ENCODE measurements at places on chromosomes 7 and 10. TPM values are rescaled to one million over a fixed set of nuclear protein-coding genes. Genes with fewer than 3 reads are reported as not detected.

SEMA3C gene
- not detected for total RNA-seq

CPA4 gene
- total RNA-seq: not detected

PSMA2 gene
- total RNA-seq: 187 TPM

SRRM3 gene
- total RNA-seq: not detected

ABCA13 gene
- not detected for total RNA-seq

SFTPA2 gene
- total RNA-seq: not detected

C10orf105 gene
- 0.32 TPM for total RNA-seq

ZNF804B gene
- total RNA-seq: not detected

IFIT1B gene
- total RNA-seq: not detected

ZSCAN25 gene
- 32.9 TPM for total RNA-seq

GIMAP6 gene
- total RNA-seq: 38.7 TPM

DNA sequence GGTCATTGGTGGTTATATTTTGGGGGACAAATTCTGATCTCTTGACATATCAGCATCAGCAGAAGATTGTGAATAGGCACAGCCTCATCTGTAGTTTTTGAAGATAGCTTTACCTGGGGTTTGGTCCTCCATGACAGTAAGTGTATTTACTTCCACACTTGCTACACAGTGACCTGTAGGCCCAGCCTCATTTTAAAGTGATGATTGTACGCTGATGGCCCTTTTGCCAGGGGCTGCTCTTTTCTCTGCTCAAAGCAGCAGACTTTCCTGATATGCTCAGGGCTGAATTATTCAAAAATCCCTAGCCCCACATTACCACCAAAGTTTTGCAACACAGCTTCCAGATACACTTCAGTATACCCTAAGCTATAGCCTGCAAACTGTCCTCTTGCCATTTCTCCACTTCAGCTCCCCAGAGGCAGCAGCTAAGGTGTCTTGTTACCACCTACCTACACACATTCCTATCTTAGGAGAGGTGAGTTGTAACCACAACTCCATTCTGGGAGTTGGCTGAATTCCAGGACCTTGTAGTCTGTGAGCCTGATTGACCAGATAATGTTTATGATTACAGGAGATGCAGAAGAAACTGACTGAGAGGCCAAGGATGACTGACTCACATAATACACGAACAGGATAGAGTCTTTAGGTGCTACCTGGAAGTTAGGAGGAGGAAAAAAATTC, 6.0 kb downstream of the ASB4 start:
- H3K4me3 ChIP-seq: no peak overlapping the region
- no peaks in the 10 kb centered on the region for H3K36me3 ChIP-seq
- no peak for DNase-seq

GRCh38 chr10:93799155-93799708, 41.5 kb downstream of the LGI1 start:
- H3K36me3 ChIP-seq: no peaks in the 10 kb centered on the region
- DNase-seq: no peak
- H3K4me1 ChIP-seq: no peaks in the 10 kb centered on the region

GRCh38 chr7:28666154-28666553, 253.8 kb downstream of the CREB5 start:
- no peak overlapping the region for H3K27ac ChIP-seq
- no peak overlapping the region for H3K4me3 ChIP-seq
- H3K36me3 ChIP-seq: no peaks in the 10 kb centered on the region
- DNase-seq: no peak
- H3K27me3 ChIP-seq: peaks cover 11% of the 10 kb centered on the region
- H3K4me1 ChIP-seq: no peaks in the 10 kb centered on the region

- H3K27me3 ChIP-seq: no peaks in the 10 kb centered on the region
- H3K4me1 ChIP-seq: no peaks in the 10 kb centered on the region
- H3K36me3 ChIP-seq: no peaks in the 10 kb centered on the region
- no peak overlapping the region for H3K27ac ChIP-seq
- H3K4me3 ChIP-seq: no peak overlapping the region
- no peak for DNase-seq
These were observed 135.9 kb downstream of the PCDH15 start for GRCh38 chr10:54665095-54665494.

- no peak for DNase-seq
- peaks cover 5% of the 10 kb centered on the region for H3K27me3 ChIP-seq
- H3K4me1 ChIP-seq: no peaks in the 10 kb centered on the region
- H3K4me3 ChIP-seq: no peak overlapping the region
- no peaks in the 10 kb centered on the region for H3K36me3 ChIP-seq
- H3K27ac ChIP-seq: no peak overlapping the region
These were observed 38.4 kb upstream of the ENO4 start for GRCh38 chr10:116810895-116811294.

DNA sequence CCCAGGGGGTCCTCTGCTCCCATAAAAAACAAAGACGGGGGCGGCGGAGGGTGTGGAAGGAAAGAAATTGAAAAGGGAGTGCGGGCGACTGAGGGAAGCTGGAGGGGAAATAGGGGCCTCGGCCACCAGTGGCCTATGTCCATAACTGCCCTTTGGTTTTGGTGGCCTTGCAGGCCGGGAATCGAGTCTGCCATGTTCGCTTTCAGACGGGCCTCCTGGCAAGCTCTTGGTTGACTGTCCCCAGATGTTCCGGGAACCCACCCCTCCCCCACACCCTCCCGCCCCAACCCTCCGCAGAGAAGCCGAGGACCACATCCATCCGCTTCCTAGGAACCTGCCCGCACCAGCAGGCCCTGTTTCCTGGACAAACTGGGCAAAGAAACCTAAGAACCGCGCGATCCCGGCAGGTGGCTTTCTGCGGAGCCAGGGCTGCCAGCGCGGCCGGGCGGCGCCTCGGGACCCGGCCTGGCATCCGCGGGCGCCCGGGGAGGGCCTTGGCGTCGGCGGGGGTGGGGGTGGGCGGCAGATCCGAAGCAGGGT, 20.0 kb upstream of the GATA3 start:
- peaks cover 66% of the 10 kb centered on the region for H3K27me3 ChIP-seq
- H3K36me3 ChIP-seq: peaks cover 7% of the 10 kb centered on the region
- no peak overlapping the region for H3K4me3 ChIP-seq
- peaks cover 17% of the 10 kb centered on the region for H3K4me1 ChIP-seq

GRCh38 chr10:72314263-72314662, 40.5 kb downstream of the DNAJB12 start:
- H3K4me3 ChIP-seq: no peak overlapping the region
- H3K27me3 ChIP-seq: no peaks in the 10 kb centered on the region
- DNase-seq: no peak

- H3K36me3 ChIP-seq: no peaks in the 10 kb centered on the region
- no peak overlapping the region for H3K27ac ChIP-seq
These were observed 45.4 kb upstream of the GDF10 start for GRCh38 chr10:47254611-47255010.

GRCh38 chr10:94631077-94631875, 52.3 kb upstream of the CYP2C18 start:
- no peak overlapping the region for H3K4me3 ChIP-seq
- H3K4me1 ChIP-seq: no peaks in the 10 kb centered on the region
- no peaks in the 10 kb centered on the region for H3K36me3 ChIP-seq
- DNase-seq: no peak
- H3K27me3 ChIP-seq: no peaks in the 10 kb centered on the region

GRCh38 chr7:91374321-91374989, 110.2 kb downstream of the FZD1 start:
- DNase-seq: no peak
- H3K36me3 ChIP-seq: no peaks in the 10 kb centered on the region
- peaks cover 1% of the 10 kb centered on the region for H3K27me3 ChIP-seq
- no peaks in the 10 kb centered on the region for H3K4me1 ChIP-seq

- no peaks in the 10 kb centered on the region for H3K36me3 ChIP-seq
- H3K27me3 ChIP-seq: no peaks in the 10 kb centered on the region
- no peak overlapping the region for H3K27ac ChIP-seq
- no peak for DNase-seq
- no peak overlapping the region for H3K4me3 ChIP-seq
These were observed 22.7 kb downstream of the MRC1 start for GRCh38 chr10:17831896-17832295.

DNA sequence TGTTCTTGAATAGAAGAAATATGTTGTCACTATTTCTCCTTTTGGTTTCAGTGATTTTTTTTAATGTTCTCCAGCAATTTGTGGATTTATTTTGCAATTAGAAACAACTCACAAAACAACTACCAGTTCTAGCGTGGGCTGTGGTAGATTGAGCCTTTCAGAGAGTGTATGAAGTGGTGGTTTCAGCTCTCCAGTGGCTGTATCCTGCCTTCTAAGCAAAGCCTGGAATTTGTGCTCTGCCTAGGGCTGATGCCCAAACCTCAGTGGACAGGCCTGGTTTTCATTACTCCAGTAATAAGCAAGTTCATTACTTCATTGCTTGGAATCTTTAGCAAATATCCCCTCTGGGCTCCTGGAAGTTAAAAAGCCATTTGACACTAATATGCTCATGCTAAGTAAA, 35.9 kb downstream of the APBB1IP start:
- H3K27me3 ChIP-seq: no peaks in the 10 kb centered on the region
- peaks cover 77% of the 10 kb centered on the region for H3K4me1 ChIP-seq
- H3K36me3 ChIP-seq: peaks cover 40% of the 10 kb centered on the region
- H3K27ac ChIP-seq: peak overlapping the region; percentile 18
- no peak overlapping the region for H3K4me3 ChIP-seq

- H3K27me3 ChIP-seq: no peaks in the 10 kb centered on the region
- H3K4me3 ChIP-seq: no peak overlapping the region
- peaks cover 42% of the 10 kb centered on the region for H3K36me3 ChIP-seq
- no peak overlapping the region for H3K27ac ChIP-seq
- DNase-seq: no peak
These were observed 30.1 kb downstream of the BTAF1 start for GRCh38 chr10:91953600-91954160.

DNA sequence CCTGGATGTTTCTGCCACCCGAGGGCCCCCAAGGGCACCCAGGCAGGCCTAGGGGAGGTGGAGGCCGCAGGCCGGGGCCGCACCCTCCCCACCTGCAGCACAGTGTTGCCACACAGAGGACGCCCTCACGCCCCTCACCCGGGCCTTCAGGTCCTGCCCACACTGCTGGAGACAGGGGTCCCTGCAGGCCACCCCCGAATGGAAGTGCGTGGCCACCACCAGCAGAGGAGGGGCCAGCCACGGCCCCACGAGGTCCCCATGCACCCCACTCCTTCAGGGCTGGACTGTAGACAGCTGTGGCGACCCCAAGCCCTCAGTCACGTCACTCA, 35.4 kb downstream of the ADAP1 start:
- peaks cover 8% of the 10 kb centered on the region for H3K36me3 ChIP-seq
- no peak overlapping the region for H3K27ac ChIP-seq
- peaks cover 4% of the 10 kb centered on the region for H3K27me3 ChIP-seq
- H3K4me3 ChIP-seq: no peak overlapping the region
- DNase-seq: no peak
- peaks cover 19% of the 10 kb centered on the region for H3K4me1 ChIP-seq

DNA sequence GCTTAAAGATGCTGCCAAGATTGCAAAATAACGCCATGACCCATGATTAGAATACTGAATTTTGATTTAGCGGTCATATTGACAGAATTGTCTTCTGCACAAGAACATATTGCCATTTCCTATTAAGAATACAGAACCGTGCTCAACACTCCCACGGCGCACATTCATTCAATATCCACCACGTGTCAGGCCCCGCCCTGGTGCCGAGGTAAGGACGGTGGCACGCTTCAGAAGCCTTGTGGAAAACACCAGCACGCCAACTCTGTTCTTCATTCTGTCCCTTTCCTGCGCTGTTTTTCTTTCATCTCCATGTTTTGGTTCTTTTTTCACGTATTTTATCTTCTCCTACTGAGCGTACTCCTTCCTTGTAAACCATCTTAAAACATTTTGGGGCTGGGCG, 189.3 kb downstream of the ZMYND11 start:
- no peak overlapping the region for H3K4me3 ChIP-seq
- no peak for DNase-seq
- no peak overlapping the region for H3K27ac ChIP-seq
- H3K36me3 ChIP-seq: no peaks in the 10 kb centered on the region

Data from activated T-helper 1 cell treated with anti-CD3 and anti-CD28 coated beads, Interleukin-12 subunit alpha, Interleukin-12 subunit beta, Interleukin-2, Interleukin-4 antibody, amounts not matched to agents 30 ng/mL and 10 ng/mL and 1 ng/mL, durations not matched to agents 14 hours and 24 hours and 36 hours (primary cell).